ENCODE measurements at places on chromosomes 12 and 14.

DNA sequence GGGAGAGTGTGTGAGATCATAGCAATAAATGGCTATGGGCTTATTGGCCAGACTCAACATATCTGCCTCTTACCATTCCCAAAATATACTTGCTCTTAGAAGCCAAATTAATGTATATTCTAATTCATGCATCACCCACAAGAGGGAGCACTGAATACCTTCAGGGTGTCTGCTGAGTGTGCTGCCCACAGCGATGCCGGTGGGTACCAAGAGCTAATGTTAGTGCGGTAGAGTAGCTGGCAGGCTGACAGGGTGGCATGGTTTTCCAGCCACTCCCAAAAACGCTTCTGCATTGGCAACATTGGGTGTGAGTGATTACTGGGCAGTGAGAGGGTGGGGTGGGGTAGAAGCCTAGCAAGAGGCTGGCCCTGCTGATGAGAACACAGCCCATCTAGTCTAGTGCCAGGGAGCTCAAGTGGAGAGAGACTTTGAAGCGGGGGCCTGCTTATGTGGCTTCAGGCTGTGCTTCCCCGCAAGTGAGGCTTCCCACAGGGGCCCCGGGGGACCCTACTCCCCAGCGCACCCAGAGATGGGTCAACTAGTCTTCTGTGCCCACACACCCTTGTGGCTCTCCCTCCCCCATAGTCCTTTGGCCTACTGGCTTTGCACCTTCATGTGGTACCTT lies 9.2 kb upstream of the PLEKHD1 start:
- DNase-seq, result no peak

DNA sequence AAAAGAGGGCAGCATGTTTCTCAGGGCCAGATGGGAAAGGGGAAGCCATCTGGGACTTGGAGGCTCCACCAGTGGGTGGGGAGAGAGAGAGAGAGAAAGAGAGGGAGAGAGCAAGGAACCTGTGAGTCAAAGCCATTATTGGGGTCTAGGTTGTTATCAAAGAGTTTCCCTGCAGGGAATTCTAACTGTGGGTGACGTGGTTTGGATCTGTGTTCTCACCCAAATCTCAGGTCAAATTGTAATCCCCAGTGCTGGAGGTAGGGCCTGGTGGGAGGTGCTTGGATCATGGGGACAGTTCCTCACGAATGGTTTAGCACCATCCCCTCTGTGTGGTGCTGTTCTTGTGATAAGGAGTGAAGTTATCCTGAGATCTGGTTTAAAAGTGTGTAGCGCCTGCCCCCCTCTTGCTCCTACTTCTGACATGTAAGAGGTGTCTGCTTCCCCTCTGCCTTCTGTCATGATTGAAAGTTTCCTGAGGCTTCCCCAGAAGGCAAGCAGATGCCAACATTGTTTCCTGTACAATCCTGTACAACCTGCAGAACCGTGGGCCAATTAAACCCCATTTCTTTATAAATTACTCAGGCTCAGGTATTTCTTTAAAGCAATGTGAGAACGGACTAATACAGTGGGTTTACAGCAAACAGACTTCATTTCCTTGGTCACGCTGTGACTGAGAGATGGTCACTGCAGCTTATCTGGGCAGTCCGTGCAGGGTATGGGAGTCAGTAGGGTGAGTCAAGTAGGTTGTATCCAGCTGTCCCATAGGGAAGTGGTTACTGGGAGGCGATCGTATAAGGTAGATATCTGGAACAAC lies 52.4 kb downstream of the CCDC91 start:
- no peak for DNase-seq

DNA sequence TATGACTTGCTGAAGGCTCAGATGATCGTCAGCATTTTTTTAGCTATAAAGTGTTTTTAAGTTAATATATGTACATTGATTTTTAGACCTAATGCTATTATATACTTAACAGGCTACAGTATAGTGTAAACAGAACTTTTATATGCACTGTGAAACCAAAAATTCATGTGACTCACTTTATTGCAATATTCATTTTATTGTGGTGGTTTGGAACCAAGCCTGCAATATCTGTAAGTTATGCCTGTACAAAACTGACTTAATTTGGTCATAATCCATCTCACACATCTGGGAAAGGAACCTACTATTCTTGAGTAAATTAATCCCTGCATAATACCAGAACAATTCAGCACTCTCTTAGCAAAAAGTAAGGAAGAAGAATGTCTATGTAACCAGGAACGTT lies 390.7 kb downstream of the SYT1 start:
- no peak for DNase-seq

DNA sequence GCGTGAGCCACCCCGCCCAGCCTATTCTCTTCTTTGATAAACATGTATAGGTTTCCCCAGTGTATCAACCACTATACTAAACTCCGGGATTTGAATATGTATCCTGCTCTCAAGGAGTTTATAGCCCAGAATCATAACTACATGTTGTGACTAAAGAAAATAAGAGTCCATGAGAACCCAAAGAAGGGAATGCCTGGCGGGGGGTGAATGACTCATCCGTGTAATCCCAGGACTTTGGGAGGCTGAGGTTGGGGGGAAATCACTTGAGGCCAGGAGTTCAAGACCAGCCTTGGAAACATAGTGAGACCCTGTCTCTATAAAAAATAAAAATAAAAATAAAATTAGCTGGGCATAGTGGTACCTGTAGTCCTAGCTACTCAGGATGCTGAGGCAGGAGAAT lies 57.2 kb downstream of the SIX6 start:
- DNase-seq, result no peak

GRCh38 chr12:46303039-46303666 lies 34.3 kb upstream of the SLC38A1 start:
- no peak for DNase-seq

- DNase-seq, result no peak
Observed at GRCh38 chr12:85356596-85357385, 76.8 kb downstream of the ALX1 start.

DNA sequence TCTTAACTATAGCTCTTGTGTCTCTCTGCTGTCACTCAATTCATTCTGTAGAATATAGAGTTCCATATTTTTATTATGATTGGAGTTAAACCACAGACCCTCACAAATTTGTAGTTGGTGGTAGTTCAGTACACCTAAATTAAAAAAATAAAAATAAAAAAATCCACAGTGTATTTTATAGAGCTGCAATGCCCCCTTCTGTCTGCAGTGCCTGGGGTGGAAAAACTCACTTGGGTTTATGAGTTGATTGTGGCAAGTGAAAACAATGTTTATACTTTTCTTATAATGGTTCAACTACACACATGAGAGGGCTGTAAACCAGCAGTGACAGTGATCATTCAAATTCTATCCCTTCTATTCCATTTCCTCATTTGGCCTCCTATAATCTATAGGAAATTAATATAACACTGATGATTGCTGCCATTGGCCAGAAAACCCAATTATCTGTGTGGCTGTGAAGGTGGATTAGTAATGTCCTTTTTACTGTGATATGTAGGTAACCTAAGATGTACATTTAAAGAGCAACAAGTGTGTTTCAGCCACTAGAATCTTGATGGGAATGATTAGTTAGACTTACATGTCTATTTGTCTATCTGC lies 166.9 kb upstream of the LRIG3 start:
- DNase-seq, result no peak

- no peak for DNase-seq
Observed at GRCh38 chr14:21068521-21069387, 1.4 kb upstream of the ARHGEF40 start.

DNA sequence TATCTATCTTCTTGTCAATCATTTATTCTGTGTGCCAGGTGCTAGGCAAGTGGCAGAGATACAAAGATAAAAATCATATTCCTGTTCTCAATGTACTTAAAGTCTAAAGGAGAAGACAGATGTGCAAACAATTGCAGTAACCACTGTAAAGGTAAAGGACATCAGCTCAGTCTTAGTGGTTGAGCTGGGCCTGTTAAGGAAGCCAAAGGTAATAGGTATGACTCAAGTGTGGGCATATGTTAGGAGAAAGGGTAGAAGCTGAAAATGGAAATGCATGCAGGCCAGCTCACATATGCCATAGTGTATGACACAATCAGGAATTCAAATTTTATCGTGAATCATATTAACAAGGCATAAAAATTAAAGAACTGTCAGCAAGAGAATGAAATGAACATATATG lies 49.8 kb downstream of the FAR2 start:
- no peak for DNase-seq

GRCh38 chr12:101209319-101210302 lies at the start of gene SLC5A8:
SLC5A8 (minus strand) TSS chr12:101210238; CDS start chr12:101209848, 390 bp downstream.
- DNase-seq, result no peak

GRCh38 chr14:63855281-63855680 lies 2.5 kb downstream of the SYNE2 start:
- no peak for DNase-seq

GRCh38 chr12:128091951-128092382 lies 175.0 kb upstream of the TMEM132C start:
- DNase-seq, result no peak

DNA sequence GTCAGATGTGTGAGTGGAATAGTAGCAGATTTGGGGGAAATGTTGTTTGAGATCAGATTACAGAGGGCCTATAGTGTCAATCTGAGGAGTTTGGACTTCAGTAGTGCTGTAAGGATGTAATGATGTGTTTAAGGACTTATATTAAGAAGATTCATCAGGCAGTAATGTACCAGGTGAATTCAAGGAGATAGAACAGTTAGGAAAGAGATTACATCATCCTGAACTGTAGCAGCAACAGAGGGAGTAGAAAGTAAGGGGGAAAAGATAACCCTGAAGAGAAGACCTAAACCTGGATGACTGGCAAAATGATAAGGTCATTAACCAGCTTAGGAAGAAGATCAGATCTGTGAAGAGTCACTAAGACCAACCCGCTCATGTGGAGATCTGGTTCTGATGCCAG lies 349.4 kb downstream of the PDZRN4 start:
- DNase-seq, result no peak

Data from coronary artery (tissue), 2 donors.